Stimulated activated CD8-positive, alpha-beta memory T cell treated with anti-CD3 and anti-CD28 coated beads, Interleukin-12 subunit alpha, Interleukin-12 subunit beta, amount 100 ng/mL, for 4 hours (primary cell): ENCODE measurements at places on chromosomes 13 and 19.

DNA sequence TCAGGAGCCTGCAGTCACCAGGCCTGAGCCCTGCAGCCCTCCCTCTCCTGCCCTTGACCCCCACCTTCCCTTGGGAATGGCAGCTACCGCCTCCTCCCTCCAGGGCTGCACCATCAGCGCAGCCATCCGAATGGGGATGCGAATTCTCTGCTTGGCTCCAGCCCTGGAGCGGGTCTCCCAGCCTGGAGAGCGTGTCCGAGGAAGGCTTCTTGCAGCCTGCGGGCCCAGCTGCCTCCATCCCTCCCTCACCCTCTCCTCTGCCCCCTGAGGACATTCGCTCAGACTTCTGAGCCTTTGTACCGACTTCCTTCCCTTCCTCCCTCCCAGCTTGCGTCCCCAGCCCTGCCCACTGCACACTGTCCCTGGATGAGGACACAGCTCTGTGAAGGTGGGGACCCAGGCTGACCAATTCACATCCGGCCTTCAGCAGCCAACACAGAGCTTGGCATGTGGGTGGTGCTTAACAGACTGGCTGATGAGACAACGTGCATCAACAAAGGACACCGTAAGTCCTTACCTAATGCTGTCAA, 6.0 kb upstream of the NKPD1 start:
- no peak for DNase-seq

GRCh38 chr13:48654511-48654910, 782 bp downstream of the CYSLTR2 start:
- no peak for DNase-seq

DNA sequence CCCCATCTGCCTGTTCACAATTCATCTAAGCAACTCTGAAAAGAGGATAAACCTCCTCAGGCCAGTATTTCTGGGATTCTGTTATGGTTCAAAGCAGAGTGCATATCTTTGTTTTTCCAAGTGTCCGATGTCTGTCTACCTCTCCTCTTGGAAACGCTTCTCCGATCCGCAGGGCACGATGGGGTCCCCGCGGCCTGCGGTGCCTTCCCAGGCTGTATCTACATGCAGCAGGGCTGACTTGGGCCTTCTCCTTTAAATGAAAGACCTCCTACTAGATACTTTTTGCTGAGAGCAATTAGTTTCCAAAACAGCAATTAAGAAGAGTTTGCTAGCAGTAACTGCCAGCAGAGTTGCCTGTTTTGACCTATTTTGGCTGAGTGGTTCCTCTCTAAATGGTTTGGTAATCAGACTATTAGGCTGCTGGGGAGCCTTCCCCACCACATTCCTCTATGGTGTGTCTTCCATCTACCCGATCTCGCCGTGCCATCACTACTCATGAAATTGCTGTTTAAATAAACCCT, 23.5 kb downstream of the COL4A2 start:
- DNase-seq: no peak

GRCh38 chr13:33270895-33271538, 14.5 kb downstream of the STARD13 start:
- DNase-seq: no peak

DNA sequence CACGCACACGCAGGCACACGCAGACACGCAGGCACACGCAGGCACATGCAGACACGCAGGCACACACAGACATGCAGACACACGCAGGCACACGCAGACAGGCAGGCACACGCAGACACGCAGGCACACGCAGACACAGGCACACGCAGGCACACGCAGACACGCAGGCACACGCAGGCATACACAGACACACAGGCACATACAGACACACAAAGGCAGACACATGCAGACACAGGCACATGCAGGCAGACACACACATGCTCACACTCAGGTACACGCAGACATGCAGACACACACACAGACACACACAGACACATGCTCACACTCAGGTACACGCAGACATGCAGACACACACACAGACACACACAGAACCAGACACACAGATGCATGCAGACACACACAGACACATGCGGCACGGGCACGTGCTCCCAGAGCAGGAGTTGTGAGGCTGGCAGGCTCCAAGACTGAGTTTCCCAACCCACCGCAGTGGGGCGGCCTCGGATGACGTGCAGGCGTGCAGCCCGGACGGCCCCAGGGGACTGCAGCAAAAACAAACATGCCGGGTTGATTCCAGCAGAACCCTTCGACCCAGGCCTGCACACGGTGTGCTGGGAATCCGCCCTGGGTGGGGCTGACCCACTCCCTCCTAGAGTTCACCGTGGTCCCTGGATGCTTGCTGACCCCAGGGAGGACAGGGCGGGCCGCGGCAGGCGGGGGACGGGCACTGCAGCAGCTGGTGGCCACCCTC, 100.0 kb downstream of the GADD45B start:
- DNase-seq: no peak
